ENCODE measurements at places on chromosomes 12 and 14.

- DNase-seq, result peak; percentile 99
Observed at GRCh38 chr12:111405149-111405858, 419 bp upstream of the SH2B3 start.

DNA sequence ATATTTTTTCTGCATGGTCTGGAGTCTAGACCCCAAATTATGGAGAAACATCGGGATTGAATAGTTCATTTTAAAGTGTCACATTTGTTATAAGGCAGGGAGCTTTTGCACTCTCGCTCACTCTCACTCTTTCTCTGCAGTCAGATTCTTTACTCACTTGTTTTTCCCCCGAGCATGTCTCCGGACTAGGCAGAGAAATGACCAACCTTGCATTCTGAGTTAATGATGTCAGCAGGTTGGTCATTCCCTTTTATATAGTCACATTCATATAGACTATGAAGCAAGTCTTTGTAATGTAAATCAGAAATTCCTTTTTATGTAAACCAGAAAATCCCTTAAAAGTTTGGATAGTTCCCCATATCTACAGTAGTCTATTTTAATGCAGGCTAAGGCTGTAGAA is 4.1 kb downstream of the C12orf75 start:
- DNase-seq, result no peak

DNA sequence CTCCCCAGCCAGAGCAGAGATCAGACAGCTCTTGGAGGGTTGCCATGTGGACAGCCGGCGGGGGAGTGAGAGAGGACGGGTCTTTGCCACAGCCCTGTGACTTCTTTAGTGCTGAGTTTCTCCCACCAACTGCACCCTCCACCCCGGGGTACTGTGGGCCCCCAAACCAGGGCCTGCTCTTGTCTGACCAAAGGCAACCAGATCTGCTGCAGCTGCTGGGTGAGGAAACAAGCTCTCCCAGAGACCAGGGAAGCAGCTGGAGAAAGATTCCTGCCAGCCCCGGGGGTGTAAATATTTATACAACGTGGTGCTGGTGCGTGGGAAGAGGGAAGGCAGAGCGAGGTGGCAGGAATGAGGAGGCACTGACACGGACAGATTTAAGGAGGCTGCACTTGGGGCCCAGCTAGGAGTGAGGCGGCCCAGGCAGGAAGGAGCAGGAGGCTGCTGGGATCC is 14.3 kb upstream of the ZFP36L1 start:
- no peak for DNase-seq

- DNase-seq, result no peak
Observed at GRCh38 chr12:34396861-34397590, 374.7 kb downstream of the ALG10 start.

GRCh38 chr14:61636291-61636690 is 59.0 kb upstream of the HIF1A start:
- DNase-seq, result no peak

DNA sequence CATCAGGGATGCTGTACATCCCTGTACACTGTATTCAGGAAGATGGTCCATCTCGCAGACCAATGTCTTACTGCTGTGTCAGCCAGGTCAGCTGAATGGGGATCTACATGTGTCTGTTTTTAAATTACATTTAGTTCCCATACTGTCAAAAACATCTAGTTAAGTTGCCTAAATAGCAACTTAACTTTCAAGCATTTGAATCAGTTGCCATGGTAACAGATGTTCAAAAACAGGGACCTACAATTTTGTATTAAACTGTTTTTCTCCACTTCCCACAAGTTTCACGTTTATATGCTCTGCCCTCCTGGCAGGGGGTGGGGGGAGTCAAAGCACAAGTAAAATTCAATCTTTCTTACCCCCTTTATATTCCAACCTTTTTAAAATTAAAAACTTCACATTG is 38.3 kb downstream of the C12orf42 start:
- DNase-seq, result no peak

GRCh38 chr14:92549105-92549858 is 35.7 kb downstream of the RIN3 start:
- DNase-seq, result no peak

DNA sequence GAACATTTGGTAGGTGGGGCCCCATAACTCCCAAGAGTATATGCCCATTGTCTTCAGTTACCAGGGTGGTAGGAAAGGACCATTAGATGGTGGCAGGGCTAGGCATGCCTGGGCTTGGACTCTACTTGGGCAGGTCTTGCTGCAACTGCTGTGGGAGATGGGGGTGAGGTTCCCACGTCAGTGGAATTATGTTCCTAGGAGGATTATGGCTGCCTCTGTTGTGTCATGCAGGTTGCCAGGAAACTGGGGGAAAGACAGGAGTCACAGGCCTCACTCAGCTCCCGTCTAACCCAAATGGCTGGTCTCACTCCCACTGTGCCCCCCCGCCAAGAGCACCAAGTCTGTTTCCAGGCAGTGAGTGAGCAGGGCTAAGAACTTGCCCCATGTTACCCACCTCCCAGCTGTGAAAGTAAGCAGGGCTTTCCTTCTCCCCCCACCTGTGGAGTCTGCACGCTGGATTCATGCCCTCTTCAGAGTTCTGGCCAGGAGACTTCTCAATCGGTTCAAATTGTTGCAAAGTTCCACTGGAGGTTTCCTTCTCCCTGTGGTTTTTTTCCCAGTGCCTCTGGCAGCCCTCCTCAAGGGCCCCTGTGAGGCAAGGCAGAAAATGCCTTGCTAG is 337.5 kb downstream of the CCDC91 start:
- DNase-seq, result no peak

- no peak for DNase-seq
Observed at GRCh38 chr12:31804185-31804504, 75.3 kb upstream of the AMN1 start.

DNA sequence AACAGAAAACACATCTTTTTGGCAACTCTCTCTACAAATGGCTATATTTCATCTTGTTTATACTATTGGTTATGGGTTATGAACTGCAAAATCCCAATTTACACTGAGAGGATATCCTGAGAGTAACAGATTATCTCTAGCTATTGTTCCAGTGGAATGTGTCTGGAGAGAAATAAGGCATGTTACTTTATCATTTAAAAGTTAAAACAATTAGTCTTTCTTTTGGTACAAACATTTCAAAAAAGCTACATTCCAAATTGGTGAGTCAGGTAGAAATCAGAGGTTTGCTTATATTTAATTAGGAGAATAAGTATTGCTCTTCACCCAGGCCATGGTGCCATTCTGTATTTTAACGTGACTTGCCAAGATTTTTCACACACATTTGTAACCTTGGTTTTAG is 411.6 kb downstream of the CCER1 start:
- no peak for DNase-seq

DNA sequence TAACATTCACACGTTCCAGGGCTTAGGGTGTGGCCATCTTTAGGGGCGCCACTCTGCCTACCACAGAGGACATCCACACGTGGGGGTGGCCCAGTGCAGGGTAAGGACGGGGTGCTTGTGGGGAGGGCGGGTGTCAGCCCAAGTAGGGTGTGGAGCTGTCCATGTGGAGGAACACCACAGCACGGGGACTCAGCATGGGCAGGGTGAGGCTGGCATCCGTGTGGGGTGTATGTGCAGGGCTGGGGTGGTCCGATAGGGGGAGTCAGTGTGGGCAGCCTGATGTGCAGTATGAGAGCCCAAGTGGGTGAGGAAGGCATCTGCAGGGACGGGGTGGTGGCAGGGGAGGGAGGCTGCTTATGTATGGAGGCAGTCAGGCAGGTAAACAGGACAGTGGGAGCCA is 17.7 kb downstream of the PSMC1 start:
- DNase-seq, result no peak

- DNase-seq, result no peak
Observed at GRCh38 chr14:71473843-71474242, 458.4 kb upstream of the RGS6 start.

GRCh38 chr14:96050482-96050881 is 11.3 kb downstream of the C14orf132 start:
- DNase-seq, result no peak

DNA sequence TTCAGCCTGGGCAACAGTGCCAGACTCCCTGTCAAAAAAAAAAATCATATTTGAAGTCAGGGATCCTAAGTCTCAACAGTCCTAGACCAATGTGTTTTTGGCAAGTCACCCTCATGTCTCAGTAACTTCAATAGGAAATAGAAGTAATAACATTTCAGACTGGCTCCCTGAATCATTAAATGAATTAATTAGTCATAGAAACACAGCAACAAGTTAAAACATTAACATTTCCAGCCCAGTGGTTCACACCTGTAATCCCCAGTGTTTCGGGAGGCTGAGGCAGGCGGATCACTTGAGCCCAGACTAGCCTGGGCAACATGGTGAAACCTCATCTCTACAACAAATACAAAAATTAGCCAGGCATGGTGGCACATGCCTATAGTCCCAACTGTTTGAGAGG is 125.2 kb downstream of the GTF2A1 start:
- no peak for DNase-seq

- no peak for DNase-seq
Observed at GRCh38 chr12:102596031-102596430, 115.7 kb upstream of the IGF1 start.

DNA sequence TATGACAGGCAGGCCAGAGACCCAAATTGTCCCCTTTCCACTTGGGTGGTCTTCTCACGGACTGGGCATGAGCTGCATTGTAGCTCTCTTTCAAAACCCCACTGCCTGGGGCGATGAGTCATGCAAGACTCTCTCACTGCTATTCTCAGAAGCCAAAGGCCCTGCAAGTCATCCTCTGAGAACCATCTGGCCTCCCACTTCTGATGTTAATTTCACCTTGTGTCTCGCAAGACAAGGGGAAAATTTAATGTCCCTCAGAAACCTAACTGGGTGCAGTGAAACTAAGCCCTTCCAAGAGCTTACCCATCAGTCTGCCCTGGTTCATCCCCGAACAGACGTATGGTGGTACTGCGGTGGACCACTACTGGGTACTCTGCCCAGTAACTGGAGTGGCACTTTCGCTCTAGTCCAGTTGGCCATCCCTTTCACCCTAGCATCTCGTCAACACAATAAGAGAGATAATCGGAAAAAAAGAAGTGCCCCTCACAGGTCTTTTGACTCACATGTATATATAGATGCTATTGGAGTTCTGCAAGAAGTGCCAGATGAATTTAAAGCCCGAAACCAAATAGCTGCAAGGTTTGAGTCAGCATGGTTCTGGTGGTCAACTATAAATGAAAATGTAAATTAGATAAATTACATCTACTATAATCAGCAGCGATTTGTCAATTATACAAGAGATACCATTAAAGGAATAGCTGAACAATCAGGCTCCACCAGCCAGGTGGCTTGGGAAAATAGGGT is 31.3 kb upstream of the LALBA start:
- DNase-seq, result no peak

GRCh38 chr12:49232940-49233841 is 31.7 kb upstream of the TUBA1C start:
- DNase-seq, result no peak

DNA sequence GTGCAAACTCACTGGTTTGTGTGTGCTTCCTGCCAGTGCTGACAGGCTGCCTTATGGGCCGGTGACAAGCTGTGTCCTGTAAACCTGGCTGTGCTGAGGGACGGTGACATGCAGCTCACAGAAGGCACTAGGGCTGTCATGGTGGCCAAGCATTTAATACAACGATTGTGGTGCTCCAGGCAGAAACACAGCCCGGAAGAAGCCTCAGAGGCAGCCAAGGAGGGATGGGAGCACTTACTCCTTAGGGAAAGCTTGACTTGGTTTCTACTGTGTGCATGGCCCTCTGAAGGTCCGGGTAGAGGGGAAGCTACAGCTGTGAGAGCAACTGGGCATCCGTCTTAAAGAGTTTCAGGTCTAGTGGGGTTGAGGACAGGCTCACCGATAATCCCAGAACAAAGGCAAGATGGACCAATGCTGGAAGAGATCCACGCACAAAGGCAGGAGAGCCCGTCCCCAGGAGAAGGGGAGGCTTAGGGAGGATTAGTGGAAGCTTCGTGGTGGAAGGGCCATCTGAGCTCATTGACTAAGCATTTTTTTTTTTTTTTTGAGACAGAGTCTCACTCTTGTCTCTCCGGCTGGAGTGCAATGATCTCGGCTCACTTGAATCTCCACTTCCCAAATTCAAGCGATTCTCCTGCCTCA is 10.7 kb upstream of the MCRS1 start:
- no peak for DNase-seq

- no peak for DNase-seq
Observed at GRCh38 chr12:81079280-81080076, 1.6 kb downstream of the ACSS3 start.

GRCh38 chr12:57533108-57533507 is 10.5 kb downstream of the MBD6 start:
- DNase-seq, result no peak

DNA sequence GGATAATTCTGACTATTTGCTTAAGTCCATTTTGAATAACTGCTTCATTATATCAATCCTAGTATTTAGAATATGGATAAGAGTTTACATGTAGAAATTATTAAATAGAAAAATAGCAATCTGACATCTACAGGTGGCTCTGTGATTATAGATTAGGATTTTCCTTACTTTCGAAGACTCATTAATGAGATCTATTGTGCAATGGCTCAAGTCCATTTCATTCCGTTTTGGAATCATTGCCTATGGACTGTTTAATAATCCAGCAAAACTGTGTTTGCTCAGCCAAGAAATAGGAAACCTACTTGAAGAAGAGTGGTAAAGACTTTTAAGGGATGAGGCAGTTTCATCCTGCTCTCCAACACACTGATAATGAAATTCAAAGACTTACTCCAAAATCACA is 67.8 kb upstream of the SSTR1 start:
- DNase-seq, result no peak

DNA sequence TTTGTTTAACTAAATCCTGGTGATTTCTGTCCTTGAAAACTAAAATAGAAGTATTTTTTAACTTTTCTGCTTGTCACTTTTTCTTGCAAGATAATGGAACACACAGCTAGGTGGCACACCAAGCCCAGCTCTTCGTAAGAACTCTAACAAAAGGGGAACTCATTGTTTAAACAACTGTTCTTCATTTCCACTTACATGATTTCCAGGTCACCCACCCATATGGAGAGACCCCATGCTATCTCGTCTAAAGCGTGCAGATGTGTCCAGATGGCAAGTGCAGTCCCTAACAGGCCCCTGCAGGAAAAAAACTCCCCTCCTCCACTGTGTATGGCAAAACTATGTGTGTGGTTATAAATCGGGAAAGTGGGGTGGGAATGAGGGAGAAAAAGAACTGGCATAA is 43.3 kb upstream of the NT5DC3 start:
- DNase-seq, result no peak
